Renal pelvis (tissue), 12 donors: ENCODE measurements at places on chromosomes 1 and 21.

- DNase-seq = no peak
These were observed 97.0 kb upstream of the C1orf174 start for GRCh38 chr1:3996846-3997705.

DNA sequence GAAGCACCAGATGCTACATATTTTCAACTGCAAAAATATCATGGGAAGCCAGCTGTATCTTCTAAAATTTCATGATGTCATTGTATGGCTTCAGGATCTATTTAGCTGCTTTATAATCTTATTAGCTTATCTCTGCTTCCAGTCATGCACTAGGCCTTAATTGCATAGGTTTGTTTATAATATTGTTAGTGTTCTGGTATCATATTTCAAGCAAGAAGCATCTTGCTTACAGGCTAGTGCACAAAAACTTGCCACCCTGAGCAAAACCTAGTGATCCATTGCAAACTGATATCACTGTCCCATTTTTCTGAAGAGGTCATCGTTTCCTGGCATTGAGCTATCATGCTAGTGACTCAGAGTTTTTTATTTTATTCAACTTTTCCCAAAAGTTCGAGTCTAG is 15.7 kb upstream of the NRIP1 start:
- DNase-seq = no peak

DNA sequence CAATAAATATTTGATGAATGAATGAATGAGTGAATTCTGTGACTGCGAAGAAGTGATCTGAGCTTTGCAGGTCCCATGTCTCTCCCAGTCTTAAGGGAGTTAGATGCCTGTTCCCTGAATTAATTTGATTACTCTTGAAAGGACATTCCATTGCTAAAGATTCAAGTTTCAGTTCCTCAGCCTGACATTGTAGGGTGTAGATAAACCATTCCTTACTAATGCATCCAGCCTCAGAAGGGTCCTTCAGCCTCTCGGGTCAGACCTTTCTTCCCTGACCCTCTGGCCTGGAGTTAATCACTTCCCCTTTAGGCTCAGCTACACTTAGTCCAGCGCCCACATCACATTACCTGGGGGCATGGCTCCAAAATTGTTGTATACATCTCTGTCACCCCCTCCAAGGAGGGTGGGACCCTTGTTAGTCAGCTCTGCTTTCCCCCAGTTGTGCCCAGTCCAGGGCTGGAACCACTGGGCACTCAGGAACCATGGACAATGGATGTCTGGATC is 2.6 kb downstream of the INSRR start:
- DNase-seq = no peak

DNA sequence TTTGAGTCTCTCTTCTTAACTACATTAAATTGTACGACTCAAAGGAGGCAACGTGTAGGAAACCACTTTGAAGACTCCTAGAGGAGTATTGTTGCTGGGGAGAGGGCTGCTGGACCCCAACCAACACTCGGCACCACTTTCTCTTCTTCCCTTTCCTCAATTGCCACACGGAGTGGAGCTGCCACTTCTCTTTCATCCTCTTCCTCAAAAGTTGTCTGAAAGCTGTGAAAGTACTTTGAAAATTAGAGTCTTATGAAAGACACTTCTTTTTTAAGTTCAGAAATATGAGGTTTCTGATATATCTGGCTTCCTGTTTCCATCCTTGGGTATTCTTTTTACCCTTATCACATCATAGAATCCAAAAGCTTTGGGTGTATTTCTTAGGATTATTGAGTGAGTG is 59.5 kb downstream of the MRPS6 start:
- no peak for DNase-seq

- DNase-seq = no peak
These were observed 1267.9 kb downstream of the MRPL39 start for GRCh38 chr21:24339406-24339805.
